ENCODE measurements at places on chromosomes 2 and 18.

DNA sequence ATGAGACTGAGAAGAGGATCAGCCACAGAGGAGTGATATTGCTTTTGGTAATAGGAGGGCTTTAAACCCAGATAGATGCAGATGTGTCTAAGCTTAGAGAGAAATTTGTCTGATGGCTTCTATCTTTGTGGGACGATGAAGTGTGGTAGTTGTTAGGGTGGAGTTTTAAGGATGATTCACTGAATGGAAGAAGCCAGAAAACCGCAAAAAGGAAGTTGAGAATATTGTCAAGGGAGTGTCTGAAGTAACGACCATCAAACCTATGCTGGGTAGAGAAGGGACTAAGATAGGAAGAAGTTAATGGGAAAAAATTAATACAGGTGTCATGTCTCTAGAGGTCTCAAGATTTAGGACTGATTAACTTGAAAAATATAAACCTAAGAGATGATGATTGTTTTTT, 195.6 kb upstream of the MC4R start:
- no peak for DNase-seq

DNA sequence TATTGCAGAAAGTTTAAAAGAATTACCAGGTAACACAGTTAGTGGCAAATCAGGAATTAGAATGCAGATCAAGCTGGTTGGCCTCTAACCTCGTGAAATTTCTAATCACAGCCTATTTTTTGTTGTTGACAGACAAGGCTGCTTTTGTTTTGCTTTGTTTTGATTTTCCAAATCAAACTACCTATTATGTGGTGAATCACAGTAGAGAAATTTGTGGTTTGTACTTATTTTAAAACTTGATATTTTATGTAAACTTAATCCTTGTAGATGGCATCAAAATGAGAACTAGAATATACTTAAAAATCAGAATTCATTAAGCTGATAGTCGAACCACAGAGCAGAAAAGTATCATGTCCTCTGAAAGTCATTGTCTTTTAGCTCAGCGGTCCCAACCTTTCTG, 258.1 kb downstream of the CTNNA2 start:
- no peak for DNase-seq

GRCh38 chr2:199775267-199775666, 75.7 kb downstream of the FTCDNL1 start:
- no peak for DNase-seq

- DNase-seq: no peak
Measured at GRCh38 chr2:119062652-119063051, 95.9 kb downstream of the C1QL2 start.
